ENCODE measurements at places on chromosomes 12 and 14. TPM values are rescaled to one million over a fixed set of nuclear protein-coding genes. Genes with fewer than 3 reads are reported as not detected.

- no peaks in the 10 kb centered on the region for H3K36me3 ChIP-seq
- H3K27ac ChIP-seq: no peak overlapping the region
- H3K4me3 ChIP-seq: no peak overlapping the region
- H3K27me3 ChIP-seq: no peaks in the 10 kb centered on the region
- no peaks in the 10 kb centered on the region for H3K4me1 ChIP-seq
Observed at GRCh38 chr12:22935501-22935900, 310.5 kb downstream of the ETNK1 start.

- H3K4me3 ChIP-seq: no peak overlapping the region
- no peaks in the 10 kb centered on the region for H3K27me3 ChIP-seq
- no peak overlapping the region for H3K27ac ChIP-seq
Observed at GRCh38 chr14:74698465-74698864, 14.4 kb downstream of the AREL1 start.

- no peak overlapping the region for H3K4me3 ChIP-seq
- H3K4me1 ChIP-seq: no peaks in the 10 kb centered on the region
- no peaks in the 10 kb centered on the region for H3K27me3 ChIP-seq
- no peak overlapping the region for H3K27ac ChIP-seq
- H3K36me3 ChIP-seq: no peaks in the 10 kb centered on the region
Observed at GRCh38 chr14:47929334-47929733, 253.9 kb upstream of the MDGA2 start.

DNA sequence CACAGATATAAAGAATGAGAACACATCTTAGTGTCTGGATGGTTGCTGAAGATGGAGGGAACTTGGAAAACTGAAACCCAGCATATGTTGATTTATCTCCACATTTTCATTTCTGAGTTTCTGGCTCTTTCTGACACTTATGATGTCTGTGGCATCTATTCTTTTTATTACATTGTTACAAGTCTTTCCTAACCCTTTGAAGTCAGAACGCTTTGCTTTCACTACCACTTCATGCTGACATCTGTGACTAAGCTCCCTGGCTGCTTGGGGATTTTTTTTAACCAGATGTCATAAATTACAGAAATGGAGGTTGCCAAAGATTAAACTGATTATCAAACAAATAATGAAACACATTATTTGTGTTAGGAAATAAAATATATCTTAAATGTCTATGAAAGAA is 188.7 kb downstream of the KITLG start:
- H3K4me3 ChIP-seq: no peak overlapping the region
- DNase-seq: no peak
- no peak overlapping the region for H3K27ac ChIP-seq
- no peaks in the 10 kb centered on the region for H3K36me3 ChIP-seq

GRCh38 chr12:65100140-65100539 is 21.0 kb downstream of the WIF1 start:
- H3K4me1 ChIP-seq: no peaks in the 10 kb centered on the region
- H3K27ac ChIP-seq: no peak overlapping the region
- H3K4me3 ChIP-seq: no peak overlapping the region
- H3K36me3 ChIP-seq: no peaks in the 10 kb centered on the region

DNA sequence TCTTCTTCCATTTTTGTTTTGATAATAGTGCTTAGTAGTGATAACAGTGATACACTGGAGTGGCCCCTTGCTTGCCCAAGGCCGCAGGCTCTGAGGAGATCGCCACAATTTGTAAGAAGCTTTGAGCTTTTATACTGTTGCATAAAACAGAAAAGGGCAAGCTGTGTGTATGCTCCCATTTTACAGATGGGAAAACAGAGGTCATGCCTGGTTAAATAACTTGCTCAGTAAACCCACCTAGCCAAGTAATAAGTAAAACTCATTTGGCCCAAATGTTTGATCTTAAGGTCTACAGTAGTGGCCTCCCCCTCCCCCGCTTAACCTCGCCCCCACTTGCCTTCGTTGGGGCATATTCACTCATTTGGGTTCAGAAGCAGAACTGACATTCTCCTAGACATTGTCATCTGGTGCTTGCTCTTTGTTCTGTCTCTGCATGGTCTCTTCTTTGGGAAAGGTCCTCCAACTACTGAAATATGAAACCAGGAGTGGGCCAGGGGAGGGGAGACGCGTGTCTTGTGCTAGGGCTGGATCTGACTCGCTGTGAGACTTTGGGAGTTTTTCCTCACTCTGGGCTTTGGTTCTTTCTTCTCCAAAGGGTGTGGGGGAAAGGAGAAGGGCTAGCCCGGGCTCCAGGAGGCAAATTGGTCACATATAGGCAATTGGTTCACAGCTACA is 88.1 kb downstream of the PAPOLA start:
- no peak for DNase-seq
- peaks cover 27% of the 10 kb centered on the region for H3K4me1 ChIP-seq
- H3K36me3 ChIP-seq: no peaks in the 10 kb centered on the region
- H3K27me3 ChIP-seq: peaks cover 28% of the 10 kb centered on the region

GRCh38 chr12:72432037-72432604 is 160.0 kb downstream of the TRHDE start:
- no peak overlapping the region for H3K4me3 ChIP-seq
- no peaks in the 10 kb centered on the region for H3K36me3 ChIP-seq

- H3K4me1 ChIP-seq: peaks cover 4% of the 10 kb centered on the region
- H3K4me3 ChIP-seq: no peak overlapping the region
- H3K27ac ChIP-seq: no peak overlapping the region
- H3K36me3 ChIP-seq: no peaks in the 10 kb centered on the region
- DNase-seq: no peak
- peaks cover 20% of the 10 kb centered on the region for H3K27me3 ChIP-seq
Observed at GRCh38 chr14:90512329-90512991, 115.6 kb downstream of the CALM1 start.

STAC3 gene
- 7.5 TPM for total RNA-seq

KLRK1 gene
- total RNA-seq: 123 TPM

GRCh38 chr12:24948757-24949722 is at the start of gene BCAT1:
TSS of gene BCAT1 (minus strand) at chr12:24949101. CDS start at chr12:24948932, 169 bp downstream.
- DNase-seq: peak; percentile 69
- H3K27ac ChIP-seq: peak within 1 kb of the TSS; percentile 82
- H3K27me3 ChIP-seq: peaks cover 9% of the 10 kb centered on the region
- peaks cover 11% of the 10 kb centered on the region for H3K36me3 ChIP-seq
- peaks cover 30% of the 10 kb centered on the region for H3K4me1 ChIP-seq

DNA sequence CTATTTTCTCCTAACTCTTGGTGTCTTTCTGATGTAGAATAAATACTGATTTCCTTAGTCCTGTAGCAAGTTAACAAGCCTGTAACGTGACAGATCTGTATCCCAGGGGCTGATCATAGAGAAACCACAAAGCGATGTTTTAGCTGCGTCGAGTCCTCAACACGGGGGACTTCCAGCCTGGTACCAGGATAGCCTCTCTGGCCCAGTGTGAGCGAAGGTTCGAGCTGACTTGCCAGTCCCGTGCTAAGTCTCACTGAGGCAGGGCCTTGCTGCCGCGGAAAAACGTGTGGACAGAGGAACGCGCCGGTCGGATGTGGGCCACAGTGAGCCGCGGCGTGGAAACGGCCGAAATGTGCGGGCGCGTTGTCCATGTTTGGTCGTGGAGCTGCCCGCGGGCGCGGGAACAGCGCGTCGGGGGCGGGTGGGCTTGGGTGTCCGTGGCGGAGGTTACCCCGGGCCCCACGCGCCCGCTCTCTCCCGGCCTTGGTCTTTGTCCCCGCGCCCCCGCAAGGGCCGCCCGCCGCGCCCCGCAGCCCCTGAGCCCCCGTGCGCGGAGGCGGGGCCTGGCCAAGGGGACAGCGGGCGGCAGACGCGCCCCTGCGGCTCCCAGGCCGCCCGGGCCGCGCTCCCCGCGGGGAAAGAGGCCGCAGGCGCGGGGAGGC is 531 bp upstream of the EML1 start:
- peaks cover 12% of the 10 kb centered on the region for H3K4me1 ChIP-seq
- peak overlapping the region; percentile 39 for H3K4me3 ChIP-seq
- peaks cover 52% of the 10 kb centered on the region for H3K27me3 ChIP-seq
- DNase-seq: no peak
- H3K36me3 ChIP-seq: no peaks in the 10 kb centered on the region
- no peak overlapping the region for H3K27ac ChIP-seq

DNA sequence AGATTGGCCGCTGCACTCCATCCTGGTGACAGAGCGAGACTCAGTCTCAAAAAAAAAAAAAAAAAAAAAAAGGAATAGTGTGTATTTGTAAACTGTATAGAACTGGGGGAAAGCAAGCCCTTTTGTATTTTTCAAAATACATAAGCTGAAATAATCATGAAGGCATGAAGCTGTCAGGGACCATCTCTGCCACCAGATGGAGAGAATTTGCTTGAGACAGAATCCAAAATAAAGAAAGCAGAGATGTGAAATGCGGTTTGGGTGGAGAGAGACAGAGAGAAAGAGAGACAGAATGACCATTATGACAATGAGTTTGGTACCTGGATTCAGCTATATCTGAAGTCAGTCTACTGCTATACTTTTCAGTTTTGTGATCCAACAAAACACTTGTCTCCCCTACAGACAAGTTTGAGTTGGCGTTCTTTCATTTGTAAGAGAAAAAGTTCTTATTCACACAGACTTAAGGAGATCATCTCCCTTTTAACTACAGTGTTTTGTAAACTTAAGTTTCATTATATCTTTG is 155.7 kb upstream of the LRIG3 start:
- no peak overlapping the region for H3K4me3 ChIP-seq
- DNase-seq: no peak
- no peaks in the 10 kb centered on the region for H3K36me3 ChIP-seq
- H3K4me1 ChIP-seq: no peaks in the 10 kb centered on the region

DEPDC4 gene
- 1.6 TPM for total RNA-seq

DNA sequence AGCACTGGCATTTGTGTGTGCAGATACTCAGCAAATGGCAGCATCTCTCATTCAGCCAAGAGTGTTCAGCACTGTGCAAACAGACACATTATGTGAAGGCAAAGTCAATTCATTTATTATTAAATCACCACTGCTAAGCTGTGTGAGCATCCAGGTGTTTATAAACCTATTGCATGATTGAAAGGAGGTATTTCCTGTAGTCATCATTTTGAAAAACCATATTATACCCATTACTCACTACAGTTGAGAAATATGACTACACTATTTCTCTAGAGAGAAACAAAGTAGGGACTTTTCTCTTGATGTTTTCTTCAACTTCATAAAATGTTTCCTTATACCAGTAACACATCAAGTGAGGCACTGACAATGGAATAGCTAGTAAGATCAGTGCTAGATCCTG is 13.7 kb downstream of the SPX start:
- no peaks in the 10 kb centered on the region for H3K36me3 ChIP-seq
- H3K27ac ChIP-seq: no peak overlapping the region
- no peak overlapping the region for H3K4me3 ChIP-seq
- peaks cover 3% of the 10 kb centered on the region for H3K27me3 ChIP-seq

- H3K4me1 ChIP-seq: no peaks in the 10 kb centered on the region
- no peak for DNase-seq
- H3K27ac ChIP-seq: no peak overlapping the region
- H3K4me3 ChIP-seq: no peak overlapping the region
- no peaks in the 10 kb centered on the region for H3K36me3 ChIP-seq
Observed at GRCh38 chr14:59925797-59926196, 5.9 kb downstream of the LRRC9 start.

- H3K27ac ChIP-seq: no peak overlapping the region
- H3K4me1 ChIP-seq: no peaks in the 10 kb centered on the region
- H3K4me3 ChIP-seq: no peak overlapping the region
- H3K36me3 ChIP-seq: no peaks in the 10 kb centered on the region
- DNase-seq: no peak
Observed at GRCh38 chr14:84575681-84576080, 954.3 kb upstream of the FLRT2 start.

CAPZA3 gene
- total RNA-seq: not detected

FGF6 gene
- not detected for total RNA-seq

- peaks cover 41% of the 10 kb centered on the region for H3K4me1 ChIP-seq
- no peaks in the 10 kb centered on the region for H3K27me3 ChIP-seq
- no peak overlapping the region for H3K27ac ChIP-seq
- H3K36me3 ChIP-seq: peaks cover 4% of the 10 kb centered on the region
- peak overlapping the region; percentile 49 for H3K4me3 ChIP-seq
Observed at GRCh38 chr12:124389138-124389724, 94.3 kb downstream of the RFLNA start.

GRCh38 chr12:1800401-1801302 is 19.7 kb upstream of the LRTM2 start:
- no peak overlapping the region for H3K4me3 ChIP-seq
- peak overlapping the region; percentile 20 for H3K27ac ChIP-seq
- DNase-seq: peak; percentile 50
- H3K36me3 ChIP-seq: no peaks in the 10 kb centered on the region
- peaks cover 13% of the 10 kb centered on the region for H3K4me1 ChIP-seq

TAMALIN gene
- 11.0 TPM for total RNA-seq

RAB3IP gene
- 27.7 TPM for total RNA-seq

- no peaks in the 10 kb centered on the region for H3K36me3 ChIP-seq
- H3K27me3 ChIP-seq: no peaks in the 10 kb centered on the region
- H3K27ac ChIP-seq: no peak overlapping the region
Observed at GRCh38 chr14:98077176-98077575, 1194.8 kb downstream of the BCL11B start.

DNA sequence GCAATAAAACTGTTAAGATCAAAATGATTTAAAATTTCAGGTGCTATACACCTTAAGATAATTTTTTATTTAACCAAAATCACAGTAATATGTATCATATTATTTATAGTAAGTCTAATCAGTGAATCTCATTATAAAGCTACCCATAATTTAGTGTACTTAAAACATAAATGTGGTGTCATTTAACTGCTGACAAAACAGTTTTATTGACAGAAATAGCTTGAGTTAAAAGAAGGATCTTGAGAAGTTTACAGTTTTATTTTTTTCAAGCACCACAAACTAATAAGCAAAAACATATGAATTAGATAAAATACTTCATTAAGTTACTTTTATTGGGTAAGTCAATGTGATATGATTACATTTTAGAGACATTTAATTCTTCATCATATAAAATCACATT is 400.4 kb downstream of the PRKD1 start:
- no peaks in the 10 kb centered on the region for H3K4me1 ChIP-seq
- no peak for DNase-seq
- H3K27me3 ChIP-seq: no peaks in the 10 kb centered on the region
- no peaks in the 10 kb centered on the region for H3K36me3 ChIP-seq
- H3K27ac ChIP-seq: no peak overlapping the region
- H3K4me3 ChIP-seq: no peak overlapping the region

- no peaks in the 10 kb centered on the region for H3K36me3 ChIP-seq
- no peak overlapping the region for H3K27ac ChIP-seq
Observed at GRCh38 chr12:82832096-82832495, 145.4 kb downstream of the TMTC2 start.

- no peak for DNase-seq
- H3K27ac ChIP-seq: no peak overlapping the region
- H3K36me3 ChIP-seq: no peaks in the 10 kb centered on the region
- H3K4me1 ChIP-seq: no peaks in the 10 kb centered on the region
Observed at GRCh38 chr12:49872381-49872780, 29.5 kb upstream of the BCDIN3D start.

AQP6 gene
- not detected for total RNA-seq

DNA sequence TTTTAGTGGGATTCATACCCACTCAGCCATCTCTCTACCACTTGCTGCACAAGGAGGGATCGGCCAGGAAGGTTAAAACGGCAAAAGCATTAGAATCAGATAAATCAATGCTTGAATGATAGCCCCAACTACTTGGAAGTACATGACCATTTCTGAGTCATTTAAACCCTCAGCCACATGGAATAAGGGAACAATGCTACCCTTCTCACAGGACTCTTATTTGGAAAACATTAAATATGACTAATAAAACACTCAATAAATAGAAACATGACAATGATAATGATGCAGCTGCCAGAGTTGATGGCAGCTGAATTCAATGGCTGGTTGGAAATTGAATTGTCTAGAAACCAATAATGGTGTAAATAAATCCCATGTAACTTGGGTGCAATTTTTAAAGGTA is 165.4 kb downstream of the FLRT2 start:
- H3K27me3 ChIP-seq: no peaks in the 10 kb centered on the region
- no peaks in the 10 kb centered on the region for H3K4me1 ChIP-seq
- no peak overlapping the region for H3K4me3 ChIP-seq
- no peaks in the 10 kb centered on the region for H3K36me3 ChIP-seq
- no peak for DNase-seq
- H3K27ac ChIP-seq: no peak overlapping the region

Data from activated CD8-positive, alpha-beta T cell treated with anti-CD3 and anti-CD28 coated beads, Interleukin-2, amount 10 ng/mL, durations not matched to agents 7 days and 5 days (primary cell).